ENCODE measurements at places on chromosomes 5 and 9. TPM values are rescaled to one million over a fixed set of nuclear protein-coding genes. Genes with fewer than 3 reads are reported as not detected.

DNA sequence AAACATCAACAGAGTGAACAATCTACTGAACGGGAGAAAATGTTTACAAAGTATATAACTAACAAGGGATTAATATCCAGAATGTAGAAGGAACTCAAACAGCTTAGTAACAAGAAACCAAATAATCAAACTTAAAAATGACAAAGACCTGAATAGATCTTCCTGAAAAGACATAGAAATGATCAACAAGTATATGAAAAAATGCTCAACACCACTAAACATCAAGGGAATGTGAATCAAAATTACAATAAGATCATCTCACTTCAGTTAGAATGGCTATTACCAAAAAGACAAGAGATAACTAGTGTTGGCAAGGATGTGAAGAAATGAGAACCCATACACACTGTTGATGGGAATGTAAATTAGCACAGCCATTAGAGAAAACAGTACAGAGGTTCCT lies 218.8 kb downstream of the MCTP1 start:
- DNase-seq: no peak

DNA sequence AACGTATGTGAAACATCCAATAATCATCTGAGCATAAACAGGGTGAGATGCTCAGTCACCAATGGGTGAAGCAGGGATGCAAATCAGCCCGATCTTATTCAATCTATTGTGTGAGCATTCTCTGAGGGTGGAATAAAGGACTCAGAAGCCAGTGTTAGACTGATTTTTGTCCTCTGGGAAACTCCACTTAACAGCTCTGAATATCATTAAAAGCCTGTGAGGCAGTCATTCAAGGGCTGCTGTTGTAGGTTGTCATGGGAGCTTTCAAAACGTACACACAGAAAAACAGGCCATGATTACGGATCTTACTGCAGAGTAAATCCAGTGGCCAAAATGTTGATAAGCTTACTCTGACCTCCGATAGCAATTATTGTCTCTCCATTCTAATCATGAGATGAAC lies 266.5 kb upstream of the EFNA5 start:
- no peak for DNase-seq

DNA sequence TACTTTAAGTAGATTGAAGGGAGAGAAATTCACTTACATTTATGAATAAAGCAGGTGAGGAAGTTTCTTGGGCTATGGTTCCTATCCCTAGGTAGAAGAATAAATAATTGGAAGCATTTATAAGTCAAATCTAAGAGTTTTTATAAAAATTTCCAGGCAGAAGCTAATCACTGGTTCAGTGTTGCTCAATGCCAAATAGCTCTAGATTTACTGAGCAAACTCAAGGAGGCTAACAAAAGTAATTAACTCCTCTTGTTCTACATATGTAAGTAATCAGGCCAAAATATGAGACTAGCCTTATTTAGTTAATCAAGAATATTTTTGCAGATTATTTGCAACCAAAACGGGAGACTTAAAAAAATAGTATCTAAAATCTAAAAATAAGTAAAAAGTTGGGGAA lies 472.3 kb downstream of the PLK2 start:
- no peak for DNase-seq

ROR2 gene
- total RNA-seq: 49.2 TPM

DNA sequence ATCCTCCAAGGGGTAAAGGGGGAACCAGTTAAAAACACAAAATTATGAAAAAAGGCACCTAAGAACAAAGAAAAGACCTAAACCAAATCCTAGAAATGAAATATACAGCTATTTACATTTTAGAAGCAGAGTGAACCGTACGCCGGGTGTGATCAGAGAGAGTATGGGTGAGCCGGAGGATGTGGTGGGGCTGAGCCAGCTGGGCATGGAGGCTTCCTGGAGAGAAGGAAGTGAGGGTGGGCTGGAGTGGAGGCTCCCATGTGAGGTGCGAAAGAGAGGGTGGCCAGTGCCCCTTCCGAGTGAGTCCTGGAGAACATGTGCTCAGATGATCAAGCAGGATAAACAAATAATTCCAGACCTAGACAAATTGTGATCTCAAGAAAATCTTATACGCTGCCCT lies 111.6 kb downstream of the CACNA1B start:
- DNase-seq: no peak

TXNDC8 gene
- not detected for total RNA-seq

GRCh38 chr9:98211260-98211659 lies 18.8 kb upstream of the CORO2A start:
- no peak for DNase-seq

JADE2 gene
- total RNA-seq: 95.5 TPM

DNA sequence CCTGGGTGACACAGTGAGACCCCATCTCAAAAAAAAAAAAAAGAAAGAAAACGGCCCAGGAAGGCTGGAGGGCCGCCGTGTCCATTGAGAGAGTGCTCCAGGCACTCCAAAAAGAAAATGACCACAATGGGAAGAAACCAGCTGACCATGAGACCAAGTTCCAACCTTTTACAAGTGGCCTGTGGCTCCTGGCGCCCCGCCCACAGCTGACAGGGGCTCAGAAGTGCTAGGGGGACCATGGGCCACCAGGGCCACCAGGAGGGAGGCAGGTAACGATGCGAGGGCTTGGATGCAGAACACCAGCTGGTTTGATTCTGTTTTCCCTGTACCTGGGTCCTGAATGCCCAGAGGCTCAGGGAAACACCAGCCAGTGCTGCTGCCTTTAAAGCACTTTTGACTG lies 34.6 kb downstream of the FXN start:
- no peak for DNase-seq

BHMT2 gene
- total RNA-seq: 69.6 TPM

- no peak for DNase-seq
These were observed 402.3 kb upstream of the ADAMTS16 start for GRCh38 chr5:4737868-4738267.

DNA sequence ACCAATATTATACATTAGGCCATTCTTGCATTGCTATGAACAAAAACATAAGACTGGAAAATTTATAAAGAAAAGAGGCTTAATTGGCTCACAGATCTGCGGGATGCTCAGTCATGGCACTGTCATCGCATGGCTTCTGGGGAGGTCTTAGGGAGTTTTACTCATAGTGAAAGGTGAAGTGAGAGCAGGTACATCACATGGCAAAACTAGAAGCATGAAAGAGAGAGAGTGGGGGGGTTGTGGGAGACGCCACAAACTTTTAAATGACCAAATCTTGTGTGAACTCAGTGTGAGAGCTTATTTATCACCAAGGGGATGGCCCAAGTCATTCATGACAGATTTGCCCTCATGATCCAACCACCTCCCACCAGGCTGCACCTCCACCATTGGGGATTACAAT lies 398.3 kb upstream of the EDIL3 start:
- no peak for DNase-seq

C1QTNF2 gene
- total RNA-seq: 1.3 TPM

DMRTA1 gene
- 4.5 TPM for total RNA-seq

DNA sequence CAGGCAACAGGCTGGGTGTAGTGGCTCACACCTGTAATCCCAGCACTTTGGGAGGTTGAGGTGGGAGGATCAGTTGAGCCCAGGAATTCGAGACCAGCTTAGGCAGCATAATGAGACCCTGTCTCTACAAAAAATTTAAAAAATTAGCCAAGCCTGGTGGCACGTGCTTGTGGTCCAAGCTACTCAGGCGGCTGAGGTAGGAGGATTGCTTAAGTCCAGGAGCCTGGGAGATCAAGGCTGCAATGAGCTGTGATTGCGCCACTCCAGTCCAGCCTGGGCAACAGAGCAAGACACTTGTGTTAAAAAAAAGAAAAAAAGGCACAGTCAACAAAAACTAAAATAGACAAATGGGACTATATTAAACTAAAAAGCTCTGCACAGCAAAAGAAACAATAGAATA lies 29.3 kb downstream of the ATP6V0E1 start:
- DNase-seq: no peak

DNA sequence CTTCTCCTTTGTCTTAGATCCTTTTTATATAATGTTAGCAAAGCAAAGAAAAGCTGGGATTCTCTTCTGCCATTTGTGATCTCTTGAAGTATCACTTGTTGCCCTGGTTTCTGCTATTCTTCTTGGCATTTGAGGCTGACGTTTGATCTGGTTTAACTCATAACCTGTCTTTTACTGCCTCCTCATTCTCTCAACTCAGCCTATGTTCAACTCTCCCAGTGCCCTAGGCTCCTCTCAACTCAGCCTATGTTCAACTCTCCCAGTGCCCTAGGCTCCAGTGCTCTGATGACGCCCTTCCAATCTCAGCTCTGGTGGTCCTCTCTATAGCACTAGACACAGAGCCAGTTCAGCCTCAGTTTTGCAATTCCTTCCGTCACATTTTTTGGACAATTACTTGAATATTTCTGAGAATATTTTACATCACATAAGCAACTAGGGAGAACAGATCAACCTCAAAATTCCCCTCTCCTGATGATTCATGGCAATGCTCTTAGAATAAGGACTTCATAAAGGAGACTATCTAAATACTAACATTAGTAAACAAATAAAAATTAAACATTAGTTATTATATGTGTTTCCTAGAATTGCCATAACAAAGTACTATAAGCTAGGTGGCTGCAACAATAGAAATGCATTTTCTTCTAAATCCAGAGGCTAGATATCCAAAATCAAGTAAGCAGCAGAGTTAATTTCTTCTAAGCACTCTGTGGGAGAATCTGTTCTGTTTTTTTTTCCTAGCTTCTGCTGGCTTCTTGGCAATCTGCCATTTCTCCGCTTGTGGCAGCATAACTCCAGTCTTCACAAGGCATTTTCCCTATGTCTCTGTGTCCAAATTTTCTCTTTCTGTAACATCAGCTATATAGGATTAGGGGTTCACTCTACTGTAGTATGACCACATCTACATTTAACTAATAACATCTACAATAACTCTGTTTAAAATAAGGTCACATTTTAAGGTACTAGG lies 662.1 kb upstream of the FTMT start:
- DNase-seq: no peak

GRCh38 chr9:137021979-137022661 lies 5.9 kb downstream of the ABCA2 start:
- no peak for DNase-seq

GRCh38 chr5:18605186-18605585 lies 970.9 kb downstream of the TAF11L14 start:
- no peak for DNase-seq

DNA sequence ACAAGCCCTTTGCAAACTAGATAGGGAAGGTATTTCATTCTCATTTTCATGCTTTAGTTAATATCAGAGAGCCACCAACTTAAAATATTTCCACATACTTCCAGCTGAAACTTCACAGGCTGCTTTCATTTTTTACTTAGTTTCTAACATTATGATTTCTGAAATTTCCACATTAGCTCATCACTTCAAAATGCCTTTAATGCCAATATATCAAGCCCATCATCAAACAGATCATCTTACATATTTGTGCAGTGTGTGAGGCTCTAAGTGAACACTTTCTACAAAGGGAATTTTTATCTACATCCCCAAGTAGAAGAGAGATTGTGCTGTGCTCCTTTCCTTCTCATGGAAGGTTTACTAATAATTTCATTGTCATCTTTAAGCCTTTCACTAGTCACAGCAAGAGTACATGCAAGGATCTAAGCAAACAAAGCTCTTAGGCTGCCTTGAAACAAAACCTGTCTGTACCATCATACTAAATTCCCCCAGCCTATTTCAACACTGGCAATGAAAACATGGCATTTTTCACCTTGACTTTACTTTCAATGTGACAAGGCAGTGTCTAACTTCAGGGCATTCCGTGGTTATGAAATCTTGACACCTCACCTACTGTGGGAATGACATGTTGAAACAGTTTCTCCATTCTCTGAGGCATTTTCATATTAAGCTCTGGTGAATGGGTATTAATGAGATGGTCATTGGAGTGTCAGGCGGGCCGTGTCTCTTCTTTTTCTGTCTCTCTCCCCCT lies 45.4 kb downstream of the PPP2R2B start:
- no peak for DNase-seq

GRCh38 chr9:87277346-87277745 lies 220.3 kb upstream of the DAPK1 start:
- DNase-seq: no peak

GRCh38 chr5:9245071-9245470 lies 300.8 kb downstream of the SEMA5A start:
- no peak for DNase-seq

All from esophagus muscularis mucosa (tissue), 4 donors.